ENCODE measurements at places on chromosomes 2 and 18.

DNA sequence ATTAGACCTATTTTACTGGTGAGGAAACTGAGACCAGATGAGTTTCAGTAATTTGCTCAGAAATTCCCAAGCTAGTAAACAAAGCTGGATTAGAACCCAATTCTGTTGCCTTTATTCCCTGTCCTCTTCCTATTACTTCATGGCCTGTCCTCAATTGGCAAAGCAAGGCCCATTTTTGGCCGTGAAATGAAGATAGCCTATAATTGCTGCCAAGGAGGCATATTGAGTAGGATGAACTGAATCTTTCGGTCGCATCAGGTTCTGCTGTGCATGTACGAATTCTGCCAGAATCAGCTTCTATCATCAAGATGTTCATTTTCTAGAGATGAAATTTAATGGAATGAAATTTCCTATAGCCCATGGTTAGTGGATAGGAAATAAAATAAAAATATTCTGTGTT, 1485.2 kb upstream of the PIK3C3 start:
- DNase-seq = no peak

- DNase-seq = no peak
Observed at GRCh38 chr2:46309052-46309953, 12.1 kb downstream of the EPAS1 start.

DNA sequence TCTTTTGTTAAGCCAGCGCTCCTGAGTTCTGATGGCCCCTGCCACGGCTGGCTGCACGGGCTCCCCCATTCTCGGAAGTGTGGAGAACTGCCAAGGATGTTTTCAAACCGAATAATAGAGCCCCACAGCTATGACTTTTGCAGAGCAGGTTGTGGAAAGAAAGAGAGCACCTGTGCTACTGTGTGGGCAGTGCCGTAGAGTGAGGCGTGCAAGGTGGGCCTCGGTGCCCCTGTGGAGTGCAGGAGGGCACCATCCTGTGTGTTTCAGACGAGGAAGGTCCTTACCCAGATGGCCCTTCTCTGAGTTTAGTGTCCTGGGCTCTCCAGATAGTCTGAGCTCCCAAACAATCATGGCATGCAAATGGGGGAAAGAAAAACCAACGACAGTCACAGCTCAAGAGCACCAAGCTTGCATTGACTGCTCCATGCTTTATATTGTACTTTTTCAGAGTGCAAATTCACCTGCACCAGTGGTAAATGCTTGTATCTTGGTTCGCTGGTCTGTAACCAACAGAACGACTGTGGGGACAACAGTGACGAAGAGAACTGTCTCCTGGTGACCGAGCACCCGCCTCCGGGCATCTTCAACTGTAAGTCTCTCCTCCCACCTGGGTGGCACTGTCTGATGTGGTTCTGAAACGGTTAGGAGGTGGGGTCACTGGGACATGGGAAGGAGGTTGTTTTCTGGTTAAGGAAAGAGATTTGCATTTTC, 219.4 kb downstream of the LDLRAD4 start:
- no peak for DNase-seq

DNA sequence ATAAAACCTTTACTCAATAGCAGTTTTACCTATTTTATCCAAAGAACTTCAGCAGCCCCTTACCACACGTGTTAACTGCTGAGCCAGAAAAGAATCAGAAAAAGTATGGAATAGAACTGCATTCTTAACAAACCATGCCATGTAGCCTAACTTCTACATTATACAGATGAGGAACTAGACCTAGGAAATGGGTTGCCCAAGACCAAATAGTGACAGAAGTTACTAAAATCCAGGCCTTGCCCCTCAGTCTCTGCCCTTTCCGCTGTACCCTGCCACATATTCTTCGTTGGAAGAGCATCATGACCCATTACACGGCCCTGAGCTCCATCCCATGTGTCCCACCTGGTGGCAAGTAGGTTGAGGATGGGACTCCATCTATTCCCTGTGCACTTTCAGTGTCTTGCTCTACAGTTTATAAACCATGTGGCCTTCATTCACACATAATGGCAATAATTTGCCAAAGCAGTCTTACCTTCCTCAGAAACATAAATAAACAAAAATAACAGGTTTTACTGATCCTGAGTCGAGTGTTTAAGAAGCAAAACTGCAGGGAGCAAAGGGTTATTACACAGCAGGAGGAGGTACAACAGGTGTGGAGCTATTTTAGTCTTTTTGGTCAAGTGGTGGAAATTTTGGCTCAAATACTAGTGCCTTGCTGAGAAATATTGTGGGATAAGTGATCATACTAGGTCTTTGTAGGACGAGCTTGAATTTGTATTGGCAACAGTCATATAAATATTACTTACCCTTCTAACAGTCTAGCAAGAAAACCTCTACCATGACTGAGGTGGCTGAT, 46.5 kb downstream of the HNRNPLL start:
- DNase-seq = no peak

DNA sequence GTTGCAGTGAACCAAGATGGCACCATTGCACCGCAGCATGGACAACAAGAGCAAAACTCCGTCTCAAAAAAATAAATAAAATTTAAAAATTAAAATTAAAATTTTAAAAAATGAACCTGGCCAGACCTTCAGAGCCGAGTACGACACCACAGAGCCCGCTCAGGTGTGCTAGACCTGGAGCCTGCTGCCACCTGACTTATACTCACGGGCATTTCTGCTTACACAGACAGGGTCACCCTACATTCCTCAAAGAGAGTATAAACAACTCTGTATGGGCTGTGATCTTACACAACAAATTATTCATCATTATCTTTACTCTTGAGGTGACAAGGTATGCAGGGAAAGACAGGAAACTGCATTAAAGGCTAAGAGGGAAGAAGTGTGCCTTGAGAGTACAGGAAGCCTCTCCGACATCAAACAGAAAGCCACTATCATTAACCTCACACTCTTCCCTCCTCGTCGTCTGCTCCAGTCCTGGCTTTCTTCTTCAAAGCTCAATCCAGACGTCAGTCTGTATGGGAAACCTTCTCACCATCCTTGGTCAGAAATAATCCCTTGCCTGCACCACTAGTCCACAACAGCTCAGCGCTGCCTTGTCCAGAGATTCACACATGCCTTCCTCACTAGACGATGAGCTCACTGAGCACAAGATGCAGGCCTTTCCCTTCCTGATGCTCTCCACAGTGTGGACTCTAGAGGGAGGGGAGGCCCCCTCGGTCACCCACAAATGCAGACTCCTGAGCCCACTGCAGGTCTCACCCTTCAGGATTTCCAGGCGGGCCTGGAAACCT, 56.2 kb downstream of the UXS1 start:
- no peak for DNase-seq

GRCh38 chr18:79400591-79401381, 5.1 kb downstream of the NFATC1 start:
- peak; percentile 63 for DNase-seq

GRCh38 chr2:180604077-180604476, 376.3 kb upstream of the UBE2E3 start:
- peak; percentile 46 for DNase-seq

DNA sequence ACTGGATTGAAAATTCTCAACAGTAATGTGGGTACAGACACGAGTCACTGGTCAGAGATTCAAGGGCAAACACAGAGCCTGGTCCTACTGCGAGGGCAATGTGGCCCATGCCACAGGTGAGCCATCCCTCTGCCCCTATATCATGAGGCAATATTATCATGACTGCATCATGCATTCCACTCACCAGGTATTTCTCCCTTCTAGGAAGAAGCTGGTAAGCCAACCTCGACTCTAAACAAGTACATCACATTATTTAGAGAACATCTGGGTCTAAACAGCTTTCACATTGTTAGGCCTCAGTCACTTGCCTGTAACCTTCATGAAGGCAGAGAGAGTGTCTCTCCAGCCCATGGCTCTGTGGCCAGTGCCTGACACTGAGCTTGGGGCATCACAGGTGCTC, 14.6 kb upstream of the RPL31 start:
- DNase-seq = no peak

GRCh38 chr2:117972476-117973123, 41.3 kb downstream of the CCDC93 start:
- no peak for DNase-seq

GRCh38 chr2:179248024-179248348, 16.6 kb downstream of the SESTD1 start:
- DNase-seq = no peak

GRCh38 chr2:23435250-23436035, 50.5 kb downstream of the KLHL29 start:
- no peak for DNase-seq

DNA sequence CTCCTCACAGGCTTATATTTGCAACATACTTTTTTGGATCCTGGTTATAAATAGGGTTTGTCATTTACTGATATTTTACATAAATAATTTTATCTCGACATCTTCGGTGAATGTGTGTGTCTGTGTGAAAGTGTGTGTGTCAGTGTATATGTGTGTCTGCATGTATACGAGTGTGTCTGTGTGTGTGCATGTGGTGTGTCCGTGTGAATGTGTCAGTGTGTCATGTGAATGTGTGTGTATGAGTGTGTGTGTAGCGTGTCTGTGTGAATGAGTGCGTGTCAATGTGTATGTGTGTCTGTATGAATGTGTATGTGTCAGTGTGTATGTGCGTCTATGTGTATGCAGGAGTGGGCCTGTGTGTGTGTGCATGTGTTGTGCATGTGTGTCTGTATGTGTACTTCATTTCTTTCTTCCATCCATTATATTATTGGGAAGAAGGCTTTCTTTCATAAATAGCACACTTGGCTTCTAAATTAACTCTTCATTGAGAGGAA, 161.6 kb downstream of the ST6GAL2 start:
- DNase-seq = no peak

GRCh38 chr2:216078776-216079175, 2.8 kb downstream of the PECR start:
- DNase-seq = no peak

GRCh38 chr2:66137606-66138130, 297.3 kb upstream of the MEIS1 start:
- DNase-seq = no peak

DNA sequence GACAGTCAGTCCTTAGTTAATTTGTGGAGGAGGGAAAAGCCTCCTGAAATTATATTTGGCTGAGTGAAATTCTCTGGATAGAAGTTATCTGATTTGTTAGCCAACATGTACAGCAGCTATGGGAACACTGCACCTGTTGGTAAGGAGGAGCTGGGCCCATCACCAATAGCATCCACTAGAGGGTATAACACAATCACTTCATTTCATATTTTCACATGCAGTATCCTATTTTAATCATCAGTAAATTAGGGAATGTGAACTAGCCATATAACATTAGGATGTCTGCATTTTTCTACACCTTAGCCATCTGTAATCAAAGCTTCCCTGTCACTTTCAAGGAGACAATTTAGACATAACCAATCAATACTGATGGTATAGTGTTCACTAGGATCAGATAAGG, 818.4 kb upstream of the CDH2 start:
- DNase-seq = no peak

DNA sequence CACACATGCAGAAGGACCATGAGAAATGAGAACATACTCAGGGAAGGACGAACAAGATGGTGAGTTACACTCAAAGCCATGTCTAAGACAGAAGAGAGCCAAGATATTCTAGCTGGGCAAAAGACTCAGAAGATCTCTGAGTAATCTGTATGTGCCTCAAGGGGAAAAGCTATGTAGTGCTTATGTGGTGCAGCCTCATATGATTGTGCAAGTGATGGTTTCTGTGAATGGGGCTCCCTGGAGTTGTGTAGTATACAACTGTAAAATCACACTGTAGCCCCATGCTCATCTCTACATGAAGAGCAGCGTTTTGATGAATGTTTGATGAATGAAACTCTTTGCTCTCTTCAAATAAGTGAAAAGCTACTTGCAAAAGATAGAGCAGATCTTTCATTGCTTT, 57.5 kb downstream of the OSR1 start:
- DNase-seq = no peak

- no peak for DNase-seq
Observed at GRCh38 chr2:100446696-100447095, 23.6 kb upstream of the NMS start.

DNA sequence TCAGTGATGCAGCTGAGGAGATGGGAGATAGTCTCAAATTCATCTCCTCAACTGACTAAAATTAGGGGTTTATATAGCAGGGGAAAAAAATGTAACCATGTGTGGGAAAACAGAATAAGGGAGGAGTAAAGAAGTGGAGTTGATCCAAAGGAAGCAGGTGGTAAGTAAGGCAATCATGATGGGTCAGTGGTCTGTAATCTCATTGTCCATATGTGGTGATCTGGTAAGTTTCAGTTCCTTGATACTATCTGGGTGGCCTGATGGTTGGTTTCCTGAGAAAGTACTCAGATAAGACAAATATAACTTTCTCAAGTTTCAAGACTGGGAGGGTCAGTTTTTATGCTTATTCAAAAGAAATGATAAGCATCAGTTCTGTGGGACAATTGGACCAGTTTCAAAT, 312.3 kb upstream of the KCNJ3 start:
- DNase-seq = peak; percentile 68

- no peak for DNase-seq
Observed at GRCh38 chr2:117091041-117091837, 723.3 kb upstream of the DDX18 start.

DNA sequence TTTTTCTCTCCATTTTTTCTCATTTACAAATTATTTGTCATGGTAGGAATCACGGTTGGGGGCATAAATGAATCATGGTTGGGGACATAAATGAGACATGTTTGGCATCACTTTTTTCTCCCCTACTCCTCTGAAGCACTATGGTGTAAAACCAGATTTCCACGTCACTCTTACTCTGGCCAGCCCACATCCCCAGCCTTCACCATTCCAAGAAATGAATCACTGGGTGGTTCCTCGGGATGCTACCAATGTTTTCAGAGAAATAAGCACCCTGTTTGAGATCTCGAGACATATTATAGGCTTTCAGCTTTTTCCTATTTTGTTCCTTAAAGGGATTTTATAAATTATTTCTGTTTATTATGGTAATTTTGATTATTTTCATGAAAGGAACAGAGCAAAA, 155.0 kb upstream of the SLC8A1 start:
- no peak for DNase-seq

DNA sequence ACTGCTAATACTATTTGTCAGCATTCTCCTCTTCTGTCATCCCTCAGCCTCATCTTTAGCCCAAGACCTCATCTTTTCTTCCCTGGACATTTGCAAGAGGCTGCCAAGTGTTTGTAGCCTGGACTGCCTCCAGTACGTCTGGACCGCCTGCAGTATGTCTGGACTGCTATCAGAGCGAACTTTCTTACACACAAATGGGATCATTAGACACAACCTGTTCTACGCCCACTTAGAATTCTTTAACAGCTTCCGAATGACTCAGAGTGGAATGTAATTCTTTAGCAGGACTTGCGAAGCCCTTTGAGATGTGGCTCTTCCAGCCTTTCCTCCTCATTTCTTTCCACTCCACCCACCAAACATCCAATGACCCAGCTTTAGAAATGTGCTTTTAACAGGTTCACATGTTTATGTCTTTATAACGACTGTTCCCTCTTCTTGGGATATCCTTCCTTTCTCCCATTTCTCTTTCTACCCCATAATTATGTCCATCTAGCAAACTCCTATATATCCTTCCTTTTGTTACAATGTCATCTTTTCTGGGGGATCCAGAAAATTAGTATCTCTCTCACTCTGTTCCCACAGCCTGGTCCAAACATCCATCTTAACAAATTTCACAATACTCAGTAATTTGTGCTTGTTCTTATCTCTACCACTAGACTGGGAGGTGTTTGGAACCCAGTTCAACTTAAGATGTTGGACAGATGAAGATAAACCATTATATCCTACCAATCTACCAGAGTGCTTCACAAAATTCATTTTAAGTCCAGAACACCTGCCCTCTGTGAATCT, 171.3 kb upstream of the PGAP1 start:
- DNase-seq = no peak

- peak; percentile 36 for DNase-seq
Observed at GRCh38 chr2:231395188-231396057, at the start of gene B3GNT7. Gene B3GNT7, plus strand, starts transcription at chr2:231395710. Its CDS starts 94 bp downstream, at chr2:231395804.

GRCh38 chr2:128321784-128322714, 3.4 kb upstream of the HS6ST1 start:
- DNase-seq = peak; percentile 91
